ENCODE measurements at places on chromosomes 6 and 20. TPM values are rescaled to one million over a fixed set of nuclear protein-coding genes. Genes with fewer than 3 reads are reported as not detected.

Gene CBLN4
- not detected for total RNA-seq

Gene ARHGAP18
- total RNA-seq = 34.5 TPM

DNA sequence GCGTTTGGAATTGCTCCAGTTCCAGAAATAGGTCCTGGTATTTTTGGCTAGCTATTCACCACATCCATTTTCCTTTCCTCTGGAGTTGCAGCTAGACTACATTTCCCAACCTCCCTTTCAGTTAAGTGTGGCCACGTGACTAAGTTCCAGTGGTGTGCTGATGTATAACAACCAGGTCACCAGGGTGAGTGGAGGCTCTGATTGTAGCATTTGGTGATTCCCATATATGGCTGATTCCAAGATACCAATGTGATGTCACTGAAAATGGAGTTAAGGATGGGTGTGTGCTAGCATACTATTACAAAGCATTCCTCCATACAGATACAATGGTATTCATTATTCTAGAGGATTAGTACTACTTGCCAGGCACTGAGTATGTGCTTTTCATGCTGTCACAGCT is 49.7 kb upstream of the STK35 start:
- no peak for DNase-seq

DNA sequence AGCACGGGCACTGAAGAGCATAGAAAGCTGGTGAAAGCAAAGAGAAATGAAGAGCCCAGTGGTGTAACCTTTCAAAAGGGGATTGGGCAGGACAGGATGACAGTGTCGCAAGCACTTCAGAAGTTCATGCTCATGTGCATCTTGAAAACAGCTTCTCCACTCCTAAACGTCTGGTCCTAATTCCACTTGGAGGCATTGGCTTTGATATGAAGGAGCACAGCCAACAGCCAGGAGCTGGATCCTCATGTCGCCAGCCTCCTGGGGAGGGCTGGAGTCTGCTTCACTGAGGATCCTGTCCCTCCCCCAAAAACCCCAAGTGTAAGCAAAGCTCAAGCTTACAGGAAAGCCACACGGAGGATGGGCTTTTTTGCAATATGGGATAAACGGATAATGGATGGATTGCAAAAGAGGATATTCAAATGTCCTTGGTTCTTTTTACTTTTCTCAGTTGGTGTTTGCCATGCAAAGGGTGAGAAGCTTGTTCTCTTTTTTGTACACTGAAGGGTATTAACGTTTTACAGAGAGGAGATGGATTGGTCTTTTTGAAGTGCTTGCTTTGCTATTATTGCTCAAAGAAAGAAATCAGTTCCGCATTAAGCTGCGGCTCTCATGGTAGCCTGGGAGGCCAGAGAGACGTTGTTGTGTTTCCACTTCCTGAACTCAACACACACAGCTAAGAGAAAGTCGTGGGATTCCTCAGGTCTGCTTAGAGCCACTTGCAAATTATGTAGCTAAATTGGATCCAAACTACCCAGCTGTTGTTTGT is 92.2 kb downstream of the SIM1 start:
- DNase-seq = no peak

- DNase-seq = no peak
Observed at GRCh38 chr6:99611148-99611547, 4.5 kb downstream of the PRDM13 start.

DNA sequence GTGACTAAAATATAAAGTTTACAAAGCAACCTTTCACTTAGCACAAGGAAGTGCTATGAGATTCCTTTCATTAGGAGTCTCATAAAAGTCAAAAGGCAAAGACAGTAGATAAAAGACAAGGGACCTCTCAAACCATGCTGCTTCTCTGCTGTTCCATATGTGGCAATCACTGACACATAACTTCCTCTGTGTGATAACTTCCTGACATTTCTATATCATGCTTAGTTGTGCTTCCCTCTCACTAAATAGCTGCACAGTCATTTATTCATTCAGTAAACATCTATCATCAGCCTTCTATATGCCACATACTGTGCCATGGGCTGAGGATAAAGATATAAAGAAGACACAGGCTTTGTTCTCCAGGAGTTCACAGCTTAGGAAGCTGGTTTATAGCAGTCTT is 214.8 kb upstream of the GRIK2 start:
- no peak for DNase-seq

- no peak for DNase-seq
Observed at GRCh38 chr6:154614641-154615040, 104.2 kb upstream of the CNKSR3 start.

DNA sequence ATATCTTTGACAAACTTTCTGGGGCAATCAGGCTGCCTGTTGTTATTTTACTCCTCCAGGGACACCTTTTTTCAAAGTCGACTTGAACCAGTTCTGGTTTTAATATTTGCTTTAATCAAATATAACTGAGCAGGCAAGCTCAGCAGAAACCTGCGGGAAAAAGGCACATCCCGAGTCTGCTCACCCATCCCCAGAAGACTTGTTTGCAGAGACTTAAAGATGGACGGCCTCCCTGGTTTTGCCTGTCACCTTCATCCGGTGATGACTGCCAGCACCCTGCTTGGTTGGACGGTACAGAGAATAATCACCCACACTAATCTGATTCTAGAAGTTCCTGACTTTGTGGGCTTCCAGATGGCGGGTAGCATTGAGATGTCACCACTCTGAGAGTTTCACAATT is 36.8 kb downstream of the PPP1R3G start:
- no peak for DNase-seq

All from SJSA1 (cell line).